H4 (cell line): ENCODE measurements at places on chromosomes 3 and 15. TPM values are rescaled to one million over a fixed set of nuclear protein-coding genes. Genes with fewer than 3 reads are reported as not detected.
A peak's percentile ranks its signal among the peaks of the same experiment; 100 is the strongest.

DNA sequence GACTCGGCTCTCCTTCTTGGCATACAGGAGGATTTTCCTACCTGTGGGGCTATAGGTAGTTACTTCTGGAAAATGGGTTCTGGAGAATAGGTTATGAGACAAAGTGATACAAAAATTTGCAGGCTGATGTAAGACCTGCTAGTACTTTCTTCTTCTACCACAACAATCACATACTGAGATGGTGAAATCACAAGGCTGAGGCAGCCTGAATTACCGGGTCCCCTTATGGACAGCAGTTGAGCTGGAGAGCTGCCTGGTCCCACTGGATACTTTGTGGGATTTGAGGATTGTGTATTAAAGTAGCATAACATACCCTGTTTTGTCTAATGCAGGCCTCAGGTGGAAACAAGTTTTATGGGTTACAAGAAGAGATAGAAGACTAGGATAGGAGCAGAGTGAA is 86.5 kb upstream of the FAM98B start:
- no peak for DNase-seq

- no peak for DNase-seq
Observed at GRCh38 chr3:40583691-40584090, 58.9 kb downstream of the ZNF621 start.

DNA sequence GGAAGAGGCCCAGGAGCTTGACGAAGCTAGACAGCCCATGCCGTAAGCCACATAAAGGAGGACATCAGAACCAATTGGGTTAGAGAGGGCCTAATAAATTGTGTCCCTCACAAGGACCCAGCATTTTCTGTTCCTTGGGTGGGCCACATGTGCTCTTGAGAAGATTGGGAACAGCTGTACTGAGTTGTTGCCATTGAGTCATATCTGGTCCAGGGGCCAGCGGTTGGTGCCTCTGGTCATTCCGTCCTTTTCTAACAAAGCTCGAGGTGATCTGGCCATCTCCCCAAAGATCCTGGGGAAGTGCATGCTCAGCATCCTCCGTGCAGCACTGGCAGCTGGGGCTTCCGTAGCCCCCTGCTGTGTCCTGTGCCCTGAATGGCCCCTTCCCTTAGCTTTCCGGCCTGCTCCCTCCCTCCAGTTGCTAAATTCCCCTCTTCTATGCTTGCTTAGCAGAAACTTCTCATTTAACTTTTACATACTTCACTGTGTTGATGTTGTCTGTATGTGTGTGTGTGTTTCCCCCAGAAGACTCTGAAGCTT is 73.0 kb downstream of the EEFSEC start:
- no peak for DNase-seq

DNA sequence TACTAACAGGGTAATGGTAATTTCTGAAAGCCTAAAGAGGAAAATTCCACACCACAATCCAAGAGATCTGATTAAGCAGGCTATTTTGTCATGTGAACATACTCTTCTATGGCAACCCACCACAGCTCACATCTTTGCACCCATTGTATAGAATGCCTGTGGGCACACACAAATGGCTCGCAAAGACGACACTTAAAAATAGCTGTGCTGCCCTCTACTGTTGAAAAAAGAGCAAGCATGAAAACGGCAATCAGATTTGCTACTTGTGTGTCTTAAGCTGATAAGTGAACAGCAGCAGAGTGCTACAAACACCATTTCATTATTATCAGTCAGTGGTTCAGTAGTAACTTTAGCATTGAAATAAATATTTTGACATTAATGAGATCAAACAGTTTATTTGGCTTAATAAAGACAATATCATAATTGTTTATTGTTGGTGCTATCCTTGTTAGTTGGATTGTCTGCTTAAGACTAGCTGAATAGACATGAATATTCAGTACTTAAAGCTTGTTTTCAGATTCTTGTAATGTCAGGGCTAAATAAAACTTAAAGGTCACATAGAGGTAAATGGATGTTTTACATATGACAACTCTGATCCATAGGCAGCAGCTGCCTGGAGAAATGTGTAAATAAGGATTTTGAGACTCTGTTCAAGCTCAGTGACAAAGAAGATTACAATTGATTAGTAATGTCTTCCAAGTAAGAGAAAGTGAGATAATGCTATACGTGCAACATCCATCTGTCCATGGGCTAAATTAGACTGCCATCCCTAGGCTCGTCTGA is 199.1 kb downstream of the LRRN1 start:
- DNase-seq: peak; percentile 54

DNA sequence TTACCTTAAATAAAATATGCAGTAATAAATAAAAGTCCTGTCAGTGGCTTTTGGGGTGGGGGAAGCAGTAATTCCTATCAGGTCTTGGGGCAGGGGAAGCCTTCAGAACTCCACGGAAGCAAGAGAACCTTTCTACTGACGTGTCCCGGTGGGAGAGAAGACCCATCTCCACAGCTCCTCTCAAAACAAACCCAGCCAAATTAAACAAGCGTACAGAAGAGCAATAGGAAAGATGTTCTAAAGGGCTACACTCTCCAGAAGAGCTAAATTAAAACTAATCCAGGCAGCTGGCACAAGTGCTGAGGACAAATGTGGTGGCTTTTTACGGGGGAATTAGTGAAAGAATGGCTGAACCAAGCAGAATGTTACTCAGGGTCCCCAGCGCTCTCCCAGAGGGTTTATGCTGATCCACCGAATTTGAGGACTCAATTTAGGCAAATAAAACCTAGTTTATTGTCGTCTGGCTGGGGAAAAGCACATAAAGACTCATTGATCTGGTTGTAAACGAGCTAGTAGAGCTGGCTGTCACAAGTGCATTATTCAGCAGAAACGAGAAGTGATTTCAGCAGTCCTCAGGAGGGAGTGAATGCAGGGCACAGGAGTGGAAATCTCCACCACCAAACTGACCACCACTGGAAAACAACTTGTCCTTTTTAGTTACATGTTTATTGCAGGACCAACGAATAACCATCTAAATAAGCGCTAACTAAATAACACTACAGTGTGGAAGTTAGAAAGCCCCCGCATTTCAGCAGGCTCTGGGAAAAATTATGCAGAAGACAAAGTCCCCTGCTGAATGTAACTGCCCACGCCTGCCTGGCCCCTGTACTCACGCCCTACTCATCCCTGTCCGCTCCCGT is 13.5 kb downstream of the BFSP2 start:
- peak; percentile 52 for DNase-seq

DNA sequence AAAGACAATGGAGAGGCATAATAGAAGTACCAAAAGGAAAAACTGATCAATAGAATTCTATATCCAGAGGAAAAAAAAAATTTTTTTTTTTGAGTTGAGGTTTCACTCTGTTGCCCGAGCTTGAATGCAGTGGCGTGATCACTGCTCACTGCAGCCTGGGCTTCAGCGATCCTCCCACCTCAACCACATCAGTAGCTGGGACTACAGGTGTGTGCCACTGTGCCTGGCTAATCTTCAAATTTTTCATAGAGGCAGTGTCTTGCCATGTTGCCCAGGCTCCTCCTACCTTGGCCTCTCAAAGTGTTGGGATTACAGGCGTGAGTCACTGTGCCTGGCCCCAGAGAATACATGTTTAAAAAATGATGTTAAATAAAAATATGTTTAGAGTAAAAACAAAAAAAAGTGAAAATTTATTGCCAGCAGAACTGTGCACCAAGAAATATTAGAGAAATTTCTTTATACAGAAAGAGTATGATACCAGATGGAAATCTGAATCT is 154.3 kb upstream of the ZBTB20 start:
- no peak for DNase-seq

DNA sequence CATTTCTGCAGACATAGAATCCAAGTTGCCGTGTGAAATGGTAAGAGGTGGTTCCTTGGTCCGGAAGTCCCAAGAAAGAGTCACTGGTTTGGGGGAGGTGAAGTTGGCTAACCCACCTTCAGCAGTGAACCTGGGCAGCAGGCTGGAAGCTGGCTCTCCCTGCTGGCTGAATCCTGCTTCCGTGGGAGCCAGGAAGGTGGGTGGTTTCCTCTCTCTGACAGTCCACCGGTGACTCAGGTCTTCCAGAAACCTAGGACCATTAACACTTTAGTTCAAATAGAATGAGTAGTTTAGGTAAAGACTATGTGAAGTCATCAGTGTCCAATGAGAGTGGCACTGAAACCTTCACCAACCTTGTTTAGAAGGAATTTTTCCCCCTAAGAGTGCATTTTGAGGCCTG is 87.4 kb upstream of the CACNA2D3 start:
- no peak for DNase-seq

DNA sequence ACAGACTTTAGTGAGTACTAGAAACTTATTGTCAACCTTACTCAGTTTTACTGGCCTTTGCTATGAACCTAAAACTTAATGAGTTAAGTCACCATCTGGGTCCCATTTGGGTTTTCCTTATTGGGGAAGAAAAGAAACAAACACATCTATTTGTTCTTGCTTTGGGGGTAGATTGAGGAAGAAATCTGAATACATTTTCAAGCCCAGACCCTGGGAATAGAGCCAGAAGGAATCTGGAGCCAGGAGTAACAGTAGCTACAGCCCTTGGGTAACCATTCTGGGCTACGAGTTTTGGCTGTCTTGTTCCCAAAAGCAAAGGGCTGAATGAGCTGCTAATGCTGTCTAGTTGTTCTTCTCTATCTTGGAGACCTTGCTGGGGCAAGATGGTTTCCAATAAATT is 16.5 kb downstream of the SLC12A1 start:
- DNase-seq: no peak

- DNase-seq: no peak
Observed at GRCh38 chr3:37291275-37291700, 116.9 kb upstream of the LRRFIP2 start.

- DNase-seq: no peak
Observed at GRCh38 chr3:64398006-64398405, 172.7 kb upstream of the PRICKLE2 start.

GRCh38 chr15:28109626-28110455 is 10.7 kb upstream of the OCA2 start:
- no peak for DNase-seq

- DNase-seq: no peak
Observed at GRCh38 chr15:96052154-96052553, 278.3 kb upstream of the NR2F2 start.

DNA sequence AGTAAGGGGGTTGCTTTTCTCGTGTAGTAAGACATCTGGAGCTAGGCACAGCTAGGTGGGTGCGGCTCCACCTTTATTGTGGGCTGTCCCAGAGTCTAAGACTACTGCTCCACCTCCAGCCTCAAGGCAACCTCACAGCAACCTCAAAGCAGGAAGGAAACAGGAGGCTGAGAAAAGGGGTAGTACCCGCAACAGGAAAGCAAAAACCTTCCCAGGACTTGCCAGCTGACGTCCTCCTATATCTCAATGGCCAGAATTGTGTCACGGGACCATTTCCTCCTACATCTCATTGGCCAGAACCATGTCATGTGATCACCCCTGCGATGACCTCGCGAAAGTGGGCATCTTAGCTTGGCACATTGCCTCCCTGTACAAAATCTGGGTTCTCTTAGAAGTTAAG is 4.3 kb upstream of the GPR160 start:
- no peak for DNase-seq

GRCh38 chr3:62378311-62378789 is 5.0 kb upstream of the FEZF2 start:
- no peak for DNase-seq

Gene ATP13A5
- total RNA-seq: 0.04 and 0.48 TPM in 2 replicates

Gene BFSP2
- not detected in 2 replicates for total RNA-seq

Gene PRR20G
- total RNA-seq: not detected in 2 replicates

Gene KAT2B
- 1.3 and 2.2 TPM in 2 replicates for total RNA-seq

Gene DUOX1
- total RNA-seq: not detected in 2 replicates

Gene SEC62
- total RNA-seq: 15.2 and 25.7 TPM in 2 replicates

Gene TMEM207
- not detected in 2 replicates for total RNA-seq

Gene CCDC13
- total RNA-seq: not detected in 2 replicates
